ENCODE measurements at places on chromosomes 12 and 14.

DNA sequence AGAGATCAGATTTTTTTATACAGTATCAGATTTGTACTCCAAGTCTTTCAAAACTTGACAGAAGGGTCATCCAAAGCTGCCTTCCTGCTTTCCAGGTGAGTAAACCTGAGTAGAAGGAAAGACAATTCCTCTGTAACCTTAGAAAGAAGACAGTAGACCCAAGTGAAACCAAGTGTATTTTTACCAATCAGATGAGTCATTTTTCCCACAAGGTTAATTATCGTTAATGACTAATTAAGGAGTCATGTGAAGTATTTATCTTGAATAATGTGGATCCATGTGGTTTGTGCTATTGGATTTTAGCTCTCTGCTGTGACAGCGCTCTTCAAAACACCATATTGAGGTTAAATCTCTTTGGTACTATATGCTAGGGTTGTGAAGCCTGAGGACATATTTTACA, 74.0 kb upstream of the PELI2 start:
- no peak for DNase-seq

GRCh38 chr14:33285902-33286700, 347.4 kb downstream of the NPAS3 start:
- DNase-seq = no peak

- DNase-seq = no peak
Observed at GRCh38 chr14:105397350-105397931, 897 bp upstream of the TEX22 start.

- no peak for DNase-seq
Observed at GRCh38 chr12:108905725-108906124, 25.8 kb downstream of the DAO start.

DNA sequence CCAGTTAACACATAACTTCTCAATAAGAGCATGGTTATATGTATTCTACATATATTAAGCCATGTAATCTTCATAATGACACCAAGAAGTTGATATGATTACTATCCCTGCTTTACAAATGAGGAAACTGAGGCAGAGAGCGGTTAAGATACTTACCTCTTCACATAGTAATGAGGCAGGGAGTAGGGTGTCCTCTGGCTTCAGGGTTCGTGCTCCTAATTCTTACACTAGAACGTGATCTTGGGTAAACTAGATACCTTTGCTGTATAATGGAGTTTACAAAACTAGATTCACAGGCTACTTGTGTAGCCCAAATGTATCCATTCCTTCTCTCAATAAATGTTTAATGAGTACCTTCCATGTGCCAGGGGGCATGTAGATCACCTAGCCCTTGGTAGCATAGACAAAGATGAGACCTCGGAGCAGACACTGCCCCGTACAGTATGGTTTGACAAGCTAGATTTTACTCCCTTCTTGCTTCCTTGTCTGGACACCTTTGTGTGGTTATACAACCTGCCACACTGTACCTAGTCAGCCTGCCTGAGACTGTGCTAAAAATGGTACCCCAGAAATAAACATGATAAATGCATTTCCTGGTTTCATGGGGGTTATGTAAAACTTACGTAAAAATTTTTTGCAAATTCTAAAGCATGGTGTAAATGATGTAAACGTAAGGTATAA, 991.8 kb downstream of the VRK1 start:
- no peak for DNase-seq

DNA sequence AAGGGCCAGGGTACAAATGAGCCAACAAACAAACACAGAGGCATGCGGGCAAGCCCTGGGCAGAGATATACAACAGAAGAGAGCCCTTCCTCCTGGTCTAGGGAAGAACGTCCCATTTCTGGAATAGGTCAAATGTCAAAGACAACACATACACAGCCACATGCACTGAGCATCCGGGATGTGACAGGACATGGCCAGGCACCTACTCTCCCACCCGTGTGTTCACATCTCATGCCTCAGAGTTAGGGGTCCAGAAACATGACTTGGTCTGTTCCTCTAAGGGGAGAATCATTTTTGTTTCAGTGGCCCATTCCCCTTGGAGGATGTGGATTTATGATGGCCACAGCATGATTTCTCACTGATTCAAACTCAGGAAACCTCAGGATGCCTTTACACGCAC, 801 bp upstream of the ASB2 start:
- no peak for DNase-seq

DNA sequence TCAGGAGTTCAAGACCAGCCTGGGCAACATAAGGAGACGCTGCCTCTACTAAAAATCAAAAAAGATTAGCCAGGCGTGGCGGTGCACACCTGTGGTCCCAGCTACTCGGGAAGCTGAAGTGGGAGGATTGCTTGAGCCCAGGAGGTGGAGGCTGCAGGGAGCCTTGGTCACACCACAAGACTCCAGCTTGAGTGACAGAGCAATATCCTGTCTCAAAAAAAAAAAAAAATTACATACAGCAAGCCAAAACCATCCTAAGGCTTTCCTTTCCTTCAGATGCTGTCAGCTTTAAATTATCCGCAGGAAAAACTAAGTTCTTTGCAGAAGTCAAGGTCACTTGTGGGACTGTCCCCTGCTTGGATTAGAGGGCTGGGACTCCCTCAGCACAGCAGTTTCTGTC, 1.3 kb downstream of the CS start:
- DNase-seq = no peak

DNA sequence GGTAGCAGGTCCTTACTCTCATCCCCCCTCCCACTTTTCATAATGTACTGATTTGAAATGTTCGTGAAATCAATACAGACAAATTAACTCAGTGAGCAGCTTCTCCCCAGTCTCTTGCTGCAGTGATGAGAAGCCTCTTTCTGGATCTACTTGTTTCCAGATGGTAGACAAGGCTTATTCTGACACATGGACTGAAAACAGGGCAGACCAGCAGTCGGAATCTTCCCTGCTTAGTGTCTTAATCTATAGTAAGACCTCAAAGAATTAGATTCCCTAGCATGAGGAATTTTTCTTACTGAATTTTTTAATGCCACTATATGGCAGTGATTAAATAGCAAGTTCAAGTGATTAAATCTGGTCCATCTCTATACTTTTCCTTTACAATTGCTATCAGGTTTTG, 120.1 kb downstream of the RGS6 start:
- no peak for DNase-seq

DNA sequence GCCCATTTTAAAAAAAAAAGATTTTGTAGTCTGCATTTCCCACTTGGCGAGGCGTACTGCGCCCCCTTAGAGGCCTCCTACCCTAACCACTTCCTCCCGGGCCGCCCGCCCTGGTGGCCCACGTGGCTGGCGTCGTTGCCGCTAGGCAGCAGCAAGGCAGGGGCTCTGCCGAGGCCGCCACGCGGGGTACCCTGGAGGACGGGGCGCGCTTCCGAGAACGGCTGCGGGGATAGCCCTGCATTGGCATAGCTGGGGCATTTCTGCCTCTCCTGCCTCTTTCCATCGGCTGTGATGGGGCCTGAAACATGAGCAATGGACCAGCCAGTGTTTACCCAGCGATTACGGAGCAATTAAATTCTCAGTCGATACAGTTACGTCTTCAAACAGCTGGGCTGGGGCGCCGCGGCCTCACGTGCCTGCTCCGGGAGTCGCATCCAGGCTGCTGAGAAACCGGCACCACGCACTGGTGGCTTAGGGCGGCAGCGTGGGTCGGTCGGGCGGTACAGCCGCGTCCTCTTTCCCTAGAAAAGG, 38.0 kb downstream of the IQSEC3 start:
- DNase-seq = no peak

- DNase-seq = no peak
Observed at GRCh38 chr12:55658635-55659391, 22.1 kb downstream of the OR10P1 start.
